Activated CD4-positive, CD25-positive, alpha-beta regulatory T cell treated with anti-CD3 and anti-CD28 coated beads, Interleukin-2, amount 50 U/mL, for 16 hours (primary cell): ENCODE measurements at places on chromosomes 11 and 22.

DNA sequence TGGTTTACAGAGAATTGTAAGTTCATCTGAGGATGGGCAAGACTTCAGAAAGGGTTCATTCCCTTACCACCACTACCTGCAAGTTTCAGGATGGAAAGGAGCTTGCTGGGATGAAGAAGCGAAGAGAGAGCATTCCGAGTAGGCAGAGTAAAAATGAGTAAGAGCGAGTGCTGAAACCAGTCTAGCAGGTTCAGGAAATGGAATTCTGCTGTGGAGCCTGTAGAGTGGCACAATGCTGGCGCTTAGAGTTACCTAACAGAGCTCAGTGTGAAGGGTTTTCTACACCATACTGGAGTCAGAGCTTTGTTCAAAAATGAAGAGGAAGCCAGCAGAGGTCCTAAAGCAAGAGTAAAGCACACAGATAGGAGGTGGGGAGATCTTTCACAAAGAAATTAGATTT lies 179.2 kb upstream of the ZC3H12C start:
- no peak for DNase-seq

GRCh38 chr22:19719050-19719482 lies 4.3 kb upstream of the GP1BB start:
- DNase-seq = no peak

GRCh38 chr11:2090172-2091111 lies 48.7 kb downstream of the IGF2 start:
- DNase-seq = no peak

DNA sequence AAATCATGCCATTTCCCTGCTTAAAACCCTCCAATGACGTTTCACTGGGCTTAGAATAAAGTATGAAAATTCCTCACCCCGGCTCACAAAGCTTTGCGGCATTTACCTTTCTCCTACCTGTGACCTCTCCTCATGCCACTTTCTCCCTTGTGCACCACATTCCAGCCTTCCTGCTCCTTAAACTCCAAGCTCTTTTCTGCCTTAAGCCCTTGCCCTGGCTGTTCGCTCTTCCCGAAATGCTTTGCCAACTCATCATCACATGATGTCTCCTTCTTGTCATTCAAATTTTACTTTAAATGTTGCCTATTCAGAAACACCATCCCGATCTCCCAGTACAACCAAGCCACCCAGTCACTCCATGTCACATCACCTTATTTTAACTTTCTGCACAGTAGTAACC lies 2.0 kb downstream of the PLEKHA7 start:
- DNase-seq = no peak

DNA sequence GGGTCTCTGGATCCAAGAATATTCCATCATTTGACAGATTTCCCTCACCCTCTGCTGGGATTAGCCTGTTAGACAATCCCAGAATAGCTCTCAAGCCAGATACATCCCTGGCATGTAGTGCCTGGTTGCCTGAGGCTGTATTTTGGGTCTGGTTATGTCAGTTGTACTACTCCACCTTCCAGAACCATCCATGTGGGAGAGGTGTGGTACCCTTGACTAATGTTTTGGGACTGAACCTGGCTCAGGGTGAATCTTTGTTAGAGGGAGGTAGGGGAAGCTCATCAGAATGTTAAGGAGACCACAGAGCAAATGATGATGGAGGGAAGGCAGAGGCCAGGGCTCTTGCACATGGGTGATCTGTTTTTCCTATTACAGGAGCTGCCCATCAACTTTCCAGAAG lies 5.2 kb downstream of the C11orf52 start:
- DNase-seq = no peak

DNA sequence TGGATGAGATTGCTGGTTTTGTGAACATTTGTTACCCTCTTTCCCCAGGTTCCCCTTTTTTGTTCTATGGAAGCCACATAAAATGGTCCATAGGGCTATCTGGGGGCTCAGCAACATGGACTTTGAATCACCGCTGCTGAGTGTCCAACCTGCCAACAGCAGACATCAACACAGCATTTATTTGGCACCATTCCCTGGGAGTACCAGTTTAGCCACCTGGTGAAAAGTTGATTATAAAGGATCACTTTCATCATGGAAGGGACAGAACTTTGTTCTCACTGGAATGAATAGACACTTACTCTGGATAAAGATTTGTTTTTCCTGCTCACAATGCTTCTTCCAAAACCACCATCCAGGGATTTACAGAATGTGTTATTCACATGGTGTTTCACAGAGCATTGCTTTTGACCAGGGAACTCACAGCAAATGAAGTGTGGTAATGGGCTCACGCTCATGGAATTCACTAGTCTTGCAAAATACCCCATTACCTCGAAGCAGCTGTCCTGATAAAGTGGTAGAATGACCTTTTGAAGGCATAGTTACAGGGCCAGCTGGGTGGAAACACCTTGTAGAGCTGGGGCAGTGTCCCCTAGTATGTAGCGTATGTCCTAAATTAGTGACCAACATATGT lies 43.9 kb downstream of the ADM start:
- DNase-seq = no peak

DNA sequence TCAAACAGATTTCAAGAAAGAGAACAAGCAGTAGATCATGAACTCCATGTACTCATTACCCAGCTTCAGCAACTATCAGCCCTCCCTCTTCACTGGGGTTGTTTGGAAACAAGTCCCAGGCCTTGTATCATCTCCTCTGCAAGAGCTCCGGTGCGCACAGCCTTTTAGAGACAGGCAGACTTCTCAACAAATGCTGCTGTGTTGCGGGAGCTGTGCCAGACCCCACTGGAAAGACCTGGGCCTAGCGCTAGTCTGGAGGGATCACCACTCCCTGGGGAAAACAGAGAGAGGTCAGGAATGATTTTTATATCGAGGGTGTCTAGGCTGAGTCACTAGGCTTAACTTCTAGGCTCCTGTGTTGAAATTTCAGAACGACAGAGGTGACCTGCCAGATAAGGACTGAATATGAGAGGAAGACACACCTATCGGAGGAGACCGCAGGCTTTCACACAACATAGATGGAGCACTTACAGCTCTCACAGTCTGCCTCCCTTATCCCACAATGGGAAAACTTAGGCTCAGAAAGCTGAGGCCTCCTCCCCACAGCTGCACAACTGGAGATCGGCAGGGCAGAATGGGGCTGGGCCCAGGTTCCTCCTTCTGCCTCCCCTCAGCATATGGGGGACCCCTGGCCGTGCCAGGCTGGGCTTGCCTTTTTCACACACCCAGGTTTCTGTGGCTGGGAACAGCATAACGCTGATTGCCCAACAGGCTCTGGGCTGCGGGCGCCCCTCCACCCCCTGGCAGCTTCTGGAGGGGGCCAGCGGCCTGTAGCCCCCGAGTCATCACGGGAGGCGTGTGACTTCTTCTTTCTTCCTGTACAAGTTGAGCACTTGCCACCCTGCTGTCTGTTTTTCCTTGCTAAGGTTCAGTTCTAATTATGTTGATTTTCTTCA lies 86.0 kb downstream of the PKNOX2 start:
- no peak for DNase-seq

- no peak for DNase-seq
Measured at GRCh38 chr11:121892863-121893262, 223.2 kb downstream of the BLID start.

- DNase-seq = no peak
Measured at GRCh38 chr11:47148903-47149531, 27.7 kb downstream of the ARFGAP2 start.

- DNase-seq = no peak
Measured at GRCh38 chr11:113864410-113864809, 11.0 kb downstream of the USP28 start.

DNA sequence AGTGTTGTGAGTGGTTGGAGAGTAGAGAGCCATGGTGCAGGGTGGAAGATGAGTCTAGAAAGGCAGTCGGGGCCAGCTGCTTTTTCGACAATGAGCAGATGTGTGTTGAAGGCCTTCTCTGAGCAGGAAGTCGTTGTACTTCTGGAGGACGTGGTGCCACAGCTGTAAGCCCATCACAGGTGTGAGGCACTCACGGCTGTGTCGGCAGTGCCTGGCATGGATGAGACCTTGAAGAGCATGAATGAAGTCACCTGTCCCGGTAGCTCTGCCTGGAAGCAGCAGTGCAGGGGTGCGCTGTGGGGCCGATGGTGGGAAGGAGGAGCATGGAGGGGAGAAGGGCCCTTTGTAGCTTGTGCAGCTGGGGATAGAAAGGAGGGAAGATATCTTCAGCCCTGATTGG lies 165.2 kb downstream of the PKNOX2 start:
- no peak for DNase-seq

DNA sequence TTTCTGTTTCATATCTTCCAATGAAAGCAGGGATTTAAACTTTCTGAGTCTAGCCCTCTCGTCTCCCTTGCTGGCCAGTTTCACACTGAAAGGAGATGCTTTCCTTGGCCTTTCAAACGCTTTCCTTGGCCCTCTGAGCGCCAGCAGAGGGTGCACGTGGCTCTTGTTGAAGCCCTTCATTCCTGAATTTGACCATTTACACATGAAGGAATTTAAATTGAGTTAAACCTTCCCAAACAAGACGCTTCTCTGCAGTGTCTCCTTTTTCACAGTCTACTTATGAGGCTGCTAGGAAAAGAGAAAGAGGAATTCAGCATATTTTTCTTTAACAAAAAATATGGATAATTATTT lies 21.6 kb downstream of the NNMT start:
- no peak for DNase-seq

DNA sequence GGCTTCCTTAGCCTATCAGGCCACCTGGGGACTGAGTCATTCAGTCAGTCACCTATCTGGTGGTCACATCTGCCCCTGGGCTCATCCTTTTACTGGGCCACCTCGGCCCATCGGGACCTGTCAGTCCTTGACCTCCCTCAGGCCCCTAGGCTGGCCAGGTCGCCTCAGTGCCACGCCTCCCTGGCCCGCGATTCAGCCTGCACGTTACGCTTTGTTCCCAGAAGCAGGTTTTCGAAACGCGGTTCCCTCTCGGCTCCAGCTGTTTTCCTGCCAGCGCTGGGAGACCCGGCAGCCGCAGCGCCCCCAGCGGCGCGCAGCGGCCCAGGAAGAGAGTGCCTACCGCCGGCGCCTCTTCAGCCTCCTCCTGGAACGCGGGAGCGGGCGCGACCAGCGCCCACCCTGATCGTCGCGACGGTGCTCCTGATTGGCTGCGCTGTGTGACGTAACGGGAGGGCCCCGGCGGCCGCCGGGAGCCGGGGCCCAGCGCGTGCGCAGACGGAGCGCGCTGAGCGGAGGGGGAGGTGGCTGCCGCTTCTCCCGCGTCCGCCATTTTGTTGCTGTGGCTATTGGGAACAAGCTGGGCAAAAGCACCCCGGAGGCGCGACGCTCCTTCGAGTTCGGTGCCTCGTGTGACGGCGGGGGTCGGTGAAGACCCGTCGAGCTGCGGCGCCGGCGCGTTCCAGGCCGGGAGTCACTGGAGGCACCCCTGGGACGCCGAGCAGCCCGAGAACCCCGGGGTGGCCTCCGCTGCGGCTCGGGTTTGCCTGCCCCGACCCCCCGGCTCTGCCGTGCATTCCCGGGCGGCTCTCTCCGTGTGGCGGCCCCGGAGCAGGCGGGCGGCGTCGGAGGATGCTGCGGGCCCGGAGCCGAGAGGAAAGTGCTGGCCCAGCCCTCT lies at the start of gene CRKL:
Gene CRKL, plus strand, starts transcription at position 492 of the 895 bp plus-strand sequence. CDS start 528 bp downstream, outside the sequence.
- DNase-seq = peak; percentile 90

GRCh38 chr11:11661326-11662040 lies 39.7 kb upstream of the GALNT18 start:
- DNase-seq = no peak

DNA sequence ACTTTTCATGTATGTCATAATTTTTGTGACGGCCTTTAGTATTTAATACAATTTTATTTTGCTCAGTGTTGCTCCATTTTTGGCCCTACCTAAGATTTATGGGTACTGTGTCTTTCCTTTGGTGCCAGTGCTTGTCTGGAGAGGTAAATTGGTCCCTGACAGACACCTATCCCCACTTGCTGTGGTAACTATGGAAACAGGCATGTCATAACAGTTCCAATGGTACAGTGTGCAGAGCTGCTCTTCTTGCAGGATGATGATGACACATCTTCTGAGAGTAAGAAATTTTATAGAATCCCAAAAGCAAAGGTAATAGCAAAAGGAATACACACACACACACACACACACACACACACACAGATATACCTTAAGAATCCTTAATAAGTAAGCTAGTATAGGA lies 118.5 kb downstream of the ELP4 start:
- no peak for DNase-seq

- no peak for DNase-seq
Measured at GRCh38 chr22:22996511-22997261, 73.6 kb upstream of the GNAZ start.

DNA sequence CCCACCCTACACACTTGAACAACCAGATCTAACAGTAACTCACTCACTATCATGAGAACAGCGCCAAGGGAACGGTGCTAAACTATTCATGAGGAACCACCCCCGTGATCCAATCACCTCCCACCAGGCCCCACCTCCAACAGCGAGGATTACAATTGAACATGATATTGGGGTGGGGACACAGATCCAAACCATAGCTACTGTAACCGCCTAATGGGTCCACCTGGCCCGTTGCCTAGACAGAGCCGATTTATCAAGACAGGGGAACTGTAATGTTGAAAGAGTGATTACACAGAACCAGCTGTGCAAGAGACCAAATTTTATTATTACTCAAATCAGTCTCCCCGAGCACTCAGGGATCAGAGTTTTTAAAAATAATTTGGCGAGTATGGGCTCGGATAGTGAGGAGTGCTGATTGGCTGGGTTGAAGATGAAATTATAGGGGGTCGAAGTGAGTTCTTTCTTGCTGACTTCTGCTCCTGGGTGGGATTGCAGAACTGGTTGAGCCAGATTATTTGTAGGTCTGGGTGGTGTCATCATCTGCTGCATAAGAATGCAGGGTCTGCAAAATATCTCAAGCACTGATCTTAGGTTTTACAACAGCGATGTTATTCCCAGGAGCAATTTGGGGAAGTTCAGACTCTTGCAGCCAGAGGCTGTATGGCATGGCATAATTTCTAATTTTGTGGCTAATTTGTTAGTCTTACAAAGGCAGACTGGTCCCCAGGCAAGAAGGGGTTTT lies 17.9 kb upstream of the ZC3H12C start:
- DNase-seq = no peak

DNA sequence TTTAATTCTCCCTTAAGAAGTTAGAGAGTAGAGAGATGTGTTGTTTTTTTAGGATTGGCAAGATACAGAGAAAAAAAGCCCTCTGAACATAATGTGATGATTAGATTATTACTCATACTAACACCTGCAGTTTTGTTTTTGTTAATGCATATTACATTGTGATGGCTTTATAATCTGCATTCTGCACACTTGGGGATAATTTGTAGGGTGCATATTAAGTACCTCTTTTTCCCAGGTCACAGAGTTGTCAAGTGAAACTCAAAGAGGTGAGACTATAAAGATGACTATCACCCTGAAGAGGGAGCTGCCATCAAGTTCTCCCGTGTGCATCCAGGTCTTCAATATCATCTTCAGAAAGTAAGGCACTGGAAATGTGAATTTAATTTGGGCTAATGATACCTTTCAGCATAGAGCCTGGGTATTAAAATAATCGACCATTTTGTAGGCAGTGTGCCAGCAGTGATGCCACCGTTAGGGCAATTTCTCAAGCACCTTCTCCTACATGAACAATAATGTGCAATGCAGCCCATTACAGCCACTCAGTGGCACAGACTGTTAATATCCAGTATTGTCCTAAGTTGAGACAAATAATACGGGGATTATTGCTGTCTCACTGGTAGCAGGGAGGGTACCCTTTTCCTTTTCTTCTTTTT lies 16.2 kb downstream of the PIWIL4 start:
- DNase-seq = no peak

GRCh38 chr22:24688256-24688655 lies 85.3 kb downstream of the GGT1 start:
- DNase-seq = no peak

GRCh38 chr11:64161037-64161436 lies 4.9 kb downstream of the MACROD1 start:
- no peak for DNase-seq

GRCh38 chr11:40290171-40290631 lies 1169.3 kb downstream of the LRRC4C start:
- no peak for DNase-seq

GRCh38 chr11:7600205-7600775 lies 73.0 kb downstream of the CYB5R2 start:
- DNase-seq = no peak
